ENCODE measurements at places on chromosomes 7 and 10.

DNA sequence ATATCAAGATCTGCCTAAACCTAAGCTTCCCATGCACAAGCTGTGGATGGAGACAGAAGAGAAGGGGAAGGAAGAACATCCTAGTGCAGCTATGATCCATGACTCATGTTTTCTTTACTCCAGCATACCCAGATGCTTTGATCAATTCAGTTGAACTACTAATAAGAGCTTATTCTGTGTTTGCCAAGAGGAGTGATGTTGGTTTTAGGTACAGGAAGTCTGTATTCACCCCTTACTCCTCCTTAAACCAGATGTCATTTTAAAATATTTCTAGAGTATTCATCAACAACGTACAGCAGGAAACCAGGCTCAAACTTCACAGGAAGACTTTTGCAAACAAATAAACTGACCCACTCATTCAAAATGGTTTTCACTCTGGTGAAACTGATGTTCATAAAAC, 29.2 kb downstream of the PANK1 start:
- DNase-seq, result no peak

- DNase-seq, result no peak
Observed at GRCh38 chr7:130415006-130415405, 25.8 kb downstream of the CEP41 start.

GRCh38 chr10:102727037-102727818, 12.8 kb downstream of the SFXN2 start:
- no peak for DNase-seq

DNA sequence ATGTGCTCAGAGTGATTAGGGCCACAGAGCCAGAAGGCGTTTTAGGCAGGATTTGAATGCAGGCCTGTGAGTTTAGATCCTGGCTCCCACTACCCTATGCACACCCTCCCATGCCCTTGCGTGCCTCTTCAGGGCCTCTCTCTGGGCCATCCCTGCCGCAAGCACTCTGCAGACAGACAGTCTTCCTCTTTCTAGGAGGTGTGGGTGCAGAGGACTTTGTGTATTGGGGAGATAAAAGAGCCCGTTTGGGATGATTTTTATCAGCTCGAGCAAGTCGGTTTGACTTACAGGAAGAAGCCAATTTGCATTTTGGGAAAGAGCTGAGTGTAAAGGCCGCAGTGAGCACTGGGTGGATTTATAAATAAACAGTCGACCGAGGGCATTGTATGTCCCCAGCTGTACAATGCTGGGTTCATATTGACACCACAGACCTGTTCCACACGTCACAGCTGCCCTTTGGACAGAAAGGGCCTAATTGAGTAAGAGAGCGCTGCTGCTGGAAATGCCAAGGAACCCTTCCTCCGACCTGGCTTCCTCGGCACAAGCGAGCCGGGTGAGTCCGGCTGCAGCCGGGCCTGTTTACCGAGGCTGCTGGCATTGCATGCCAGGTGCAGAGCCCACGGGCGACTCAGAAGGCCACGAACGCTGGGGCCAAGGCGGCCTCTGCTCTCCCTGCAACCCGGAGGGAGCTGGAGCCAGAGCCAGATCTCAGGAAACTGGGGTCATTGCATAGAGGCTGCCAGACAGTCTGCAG, 25.1 kb downstream of the ZMIZ1 start:
- DNase-seq, result no peak

DNA sequence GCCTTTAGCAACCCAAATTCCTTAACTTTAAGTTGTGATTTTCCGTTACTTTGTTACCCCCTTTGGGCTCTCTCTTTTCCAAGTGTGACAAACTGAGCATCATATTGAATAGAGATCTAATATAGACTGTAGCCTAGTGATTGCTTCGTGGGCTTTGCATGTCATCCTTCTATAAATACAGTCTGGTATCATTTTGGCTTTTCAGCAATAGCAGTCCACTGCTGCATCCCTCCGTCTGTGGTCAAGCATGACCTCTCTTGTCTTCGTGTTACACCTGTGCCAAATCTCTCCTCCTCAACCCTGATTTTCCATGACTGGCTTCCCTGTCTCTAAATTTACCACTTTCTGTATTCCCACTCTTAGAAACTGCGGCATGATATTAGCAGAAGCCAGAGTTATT, 53.8 kb upstream of the AGK start:
- DNase-seq, result no peak

- DNase-seq, result no peak
Observed at GRCh38 chr10:1037098-1037497, 11.4 kb upstream of the IDI2 start.

DNA sequence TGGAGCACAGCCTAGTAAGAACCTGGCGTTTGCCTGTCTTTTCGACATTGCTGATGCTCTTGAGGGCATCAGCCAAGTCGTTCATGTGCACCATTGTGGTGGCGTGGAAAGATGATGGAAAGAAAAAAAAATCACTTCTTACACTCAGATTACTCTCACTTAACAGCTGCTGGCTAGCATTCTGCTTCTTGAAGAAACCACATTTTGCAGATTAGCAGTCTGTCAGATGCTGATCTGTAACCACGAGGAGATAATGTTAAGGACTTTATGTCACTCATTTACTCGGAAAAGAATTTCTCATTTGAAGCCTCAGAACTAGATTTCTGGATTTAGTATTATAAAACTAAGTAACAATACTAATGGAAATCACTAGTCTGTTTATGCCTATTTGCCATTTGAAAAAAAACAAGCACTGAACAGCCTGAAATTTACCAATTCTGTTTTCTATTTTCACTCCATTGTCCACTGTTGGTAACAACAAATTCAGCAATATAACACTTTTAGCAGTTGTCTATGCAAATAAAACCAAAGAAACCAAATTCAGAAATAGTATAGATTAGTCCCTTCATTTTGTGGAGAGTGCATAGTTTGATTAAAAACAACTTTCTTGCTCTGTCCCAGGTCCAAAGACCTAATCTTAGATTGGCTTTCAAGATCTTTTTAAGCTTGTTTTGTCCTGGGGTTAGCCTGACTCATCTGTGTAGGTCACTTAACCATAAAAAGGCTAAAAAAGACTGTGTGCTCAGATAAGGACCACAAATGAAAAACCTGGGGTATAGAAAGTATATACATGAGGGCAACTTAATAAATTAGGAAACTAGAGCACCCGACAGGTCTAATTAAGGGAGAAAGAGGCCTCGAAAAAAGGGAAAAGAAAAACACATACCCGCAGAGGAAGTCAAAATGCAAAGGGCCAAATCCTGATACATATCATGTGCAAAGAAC, 67.5 kb downstream of the NT5C2 start:
- DNase-seq, result no peak

DNA sequence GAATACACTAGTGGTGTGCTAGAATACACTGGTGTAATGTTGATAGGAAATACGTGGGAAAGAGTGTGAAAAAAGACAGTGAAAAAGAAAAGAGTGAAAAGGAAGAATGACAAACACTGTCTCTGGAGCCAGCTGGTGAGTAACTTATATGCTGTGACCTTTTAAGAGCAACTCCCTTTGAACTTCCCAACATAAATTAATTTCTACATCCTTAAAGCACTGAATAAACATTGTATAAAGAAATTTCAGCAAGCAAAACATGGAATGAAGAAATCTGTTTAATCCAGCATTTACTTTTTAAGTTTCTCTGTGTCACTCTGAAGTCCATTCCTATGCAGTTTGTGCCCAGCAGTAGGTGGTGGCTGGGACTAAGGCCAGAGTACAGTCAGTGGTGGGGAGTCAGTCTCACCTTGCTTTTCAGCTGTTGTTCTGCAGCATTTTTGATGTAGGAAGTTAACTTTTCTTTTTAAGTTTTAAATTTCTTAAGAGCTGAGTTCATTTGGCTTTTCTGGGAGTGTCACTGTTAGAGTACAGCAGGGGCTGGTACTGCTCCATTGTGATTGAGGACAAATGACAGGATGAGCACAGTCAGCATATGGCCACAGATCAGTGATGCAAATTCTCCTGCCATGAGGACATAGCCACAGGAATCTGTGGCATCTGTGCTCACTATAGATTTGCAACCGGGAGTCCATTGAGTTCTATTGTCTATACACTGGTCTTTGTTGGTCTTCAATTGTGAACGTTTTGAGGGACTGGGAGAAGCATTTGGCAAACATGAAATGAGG, 321.8 kb downstream of the ZNF248 start:
- DNase-seq, result peak; percentile 86

- no peak for DNase-seq
Observed at GRCh38 chr7:114519240-114519639, 104.6 kb downstream of the FOXP2 start.

GRCh38 chr10:102628451-102628911, 15.8 kb upstream of the TRIM8 start:
- no peak for DNase-seq

- DNase-seq, result no peak
Observed at GRCh38 chr10:88828310-88828709, 23.3 kb downstream of the ANKRD22 start.

DNA sequence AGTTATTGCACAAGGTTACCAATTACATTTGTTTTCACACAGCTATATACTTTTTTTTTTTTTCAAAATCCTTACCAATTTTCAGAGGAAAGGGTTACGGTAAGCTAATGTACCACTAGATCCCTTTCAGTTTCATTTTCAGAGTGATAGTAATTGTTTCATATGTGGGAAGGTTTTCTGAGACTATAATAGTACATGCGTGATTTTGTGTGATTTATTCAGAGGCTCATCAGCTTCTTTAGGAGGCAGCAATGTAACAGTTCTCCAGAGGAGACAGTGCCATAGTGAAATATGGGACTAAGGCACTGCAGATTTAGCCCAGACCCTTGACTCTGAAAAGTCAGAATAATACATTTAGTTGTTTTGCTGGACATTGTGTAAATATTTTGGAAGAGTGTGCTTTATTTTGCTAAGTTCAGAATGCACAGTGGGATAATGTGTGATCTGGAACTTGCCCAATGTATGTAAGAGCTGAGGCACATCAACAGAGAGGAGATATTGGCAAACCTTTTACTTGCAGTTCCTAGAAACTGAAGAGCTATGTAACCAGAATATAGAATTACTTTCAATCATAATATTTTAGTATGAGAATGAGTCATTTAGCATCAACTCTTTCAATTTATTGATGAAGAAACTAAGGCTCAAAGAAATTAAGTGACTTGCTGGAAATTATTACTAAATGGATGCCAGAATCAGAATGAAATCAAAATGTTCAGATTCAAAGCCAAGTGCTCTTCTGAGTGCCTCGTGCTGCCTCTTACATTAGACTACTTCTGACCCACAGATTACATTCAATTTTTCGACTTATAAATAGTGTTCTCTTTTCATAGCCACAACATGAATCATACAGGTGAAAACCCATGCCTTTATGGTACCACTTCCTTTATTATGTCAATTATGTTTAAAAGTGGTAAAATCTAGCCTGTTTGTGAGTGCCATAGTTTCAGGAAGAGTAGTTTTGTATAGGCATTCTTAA, 207.7 kb upstream of the TEX47 start:
- no peak for DNase-seq

DNA sequence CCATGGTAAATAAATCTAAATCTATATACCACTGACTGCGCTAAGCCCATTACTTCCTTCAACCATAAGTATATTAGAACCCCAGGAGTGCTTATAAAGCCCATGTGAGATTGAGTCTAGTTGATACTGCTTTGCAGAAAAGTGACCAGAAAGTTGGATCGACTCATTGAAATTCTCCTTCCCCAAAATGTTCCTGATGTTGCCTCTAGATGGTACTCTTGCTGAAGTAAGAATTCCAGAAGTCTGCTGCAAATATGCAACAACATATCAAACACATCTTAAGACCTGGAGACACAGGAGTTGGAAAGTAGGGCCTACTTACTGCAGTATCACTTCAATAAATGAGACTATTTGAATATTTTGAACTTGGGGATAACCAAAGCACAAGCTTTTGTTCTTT, 550.8 kb downstream of the IPMK start:
- no peak for DNase-seq

GRCh38 chr10:79192677-79193003, 123.9 kb downstream of the ZMIZ1 start:
- DNase-seq, result no peak

DNA sequence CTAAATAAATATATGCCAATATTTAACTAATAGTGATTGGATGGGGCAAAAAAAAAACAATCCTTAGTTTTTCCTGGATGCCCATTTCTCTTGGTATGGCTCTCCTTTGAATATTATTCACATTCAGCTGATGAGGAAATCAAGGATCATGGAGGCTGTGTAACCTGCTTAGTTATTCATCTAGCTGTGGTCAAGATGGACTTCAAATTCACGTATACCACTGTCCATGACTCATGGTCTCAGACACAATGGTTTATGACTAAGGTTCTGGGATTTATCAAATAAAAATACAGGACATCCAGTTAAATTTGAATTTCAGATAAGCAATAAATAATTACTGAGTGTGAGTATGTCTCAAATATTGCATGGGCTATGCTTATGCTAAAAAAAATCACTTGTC, 191.5 kb upstream of the CELF2 start:
- no peak for DNase-seq

DNA sequence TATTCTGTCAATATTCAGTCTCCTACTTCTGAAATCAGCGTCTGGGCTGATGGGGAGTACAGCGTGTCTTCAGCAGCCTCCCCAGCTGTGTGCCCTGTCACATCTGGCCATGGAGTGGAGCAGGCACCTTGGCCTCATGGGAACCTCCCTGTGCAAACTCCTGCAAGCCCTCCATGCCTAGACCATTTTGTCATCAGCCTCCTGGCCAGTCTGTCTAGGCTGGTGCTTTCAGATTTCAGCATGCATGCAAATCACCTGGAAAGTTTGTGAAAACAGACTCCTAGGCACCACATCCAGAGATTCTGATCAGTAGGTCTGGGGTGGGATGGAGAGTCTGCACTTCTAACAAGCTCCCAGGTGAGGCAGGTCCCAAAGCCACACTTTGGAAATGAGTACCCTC, 26.2 kb upstream of the CCSER2 start:
- DNase-seq, result no peak

GRCh38 chr7:149845257-149845980, 7.2 kb downstream of the ZNF862 start:
- DNase-seq, result no peak

GRCh38 chr7:44573464-44574286, at the start of gene DDX56:
DDX56 (minus strand) TSS chr7:44573908; CDS start chr7:44573895, 13 bp downstream.
- DNase-seq, result peak; percentile 84

Measured in iPS DF 19.7 (cell line).